Transverse colon (tissue), 4 donors: ENCODE measurements at places on chromosomes 6 and 20. TPM values are rescaled to one million over a fixed set of nuclear protein-coding genes. Genes with fewer than 3 reads are reported as not detected.

DNA sequence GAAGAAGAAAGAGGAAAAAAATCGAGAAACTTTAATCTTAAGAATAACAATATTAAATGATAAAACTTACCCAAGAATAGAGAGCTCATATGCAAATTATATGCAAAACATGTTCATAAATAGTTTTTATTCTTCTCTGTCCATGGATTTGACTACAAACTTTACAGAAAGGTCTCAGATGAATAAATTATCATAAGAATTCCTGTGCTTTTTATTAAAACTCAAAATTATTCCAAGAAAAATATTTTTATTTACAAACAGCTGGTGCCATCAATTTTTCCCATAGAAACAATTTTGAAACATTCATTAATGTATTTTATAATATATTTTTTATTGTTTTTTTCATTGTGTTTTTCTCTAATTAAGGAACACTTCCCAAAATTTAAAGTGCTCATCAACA lies 12.1 kb downstream of the MYB start:
- no peak for DNase-seq

DNA sequence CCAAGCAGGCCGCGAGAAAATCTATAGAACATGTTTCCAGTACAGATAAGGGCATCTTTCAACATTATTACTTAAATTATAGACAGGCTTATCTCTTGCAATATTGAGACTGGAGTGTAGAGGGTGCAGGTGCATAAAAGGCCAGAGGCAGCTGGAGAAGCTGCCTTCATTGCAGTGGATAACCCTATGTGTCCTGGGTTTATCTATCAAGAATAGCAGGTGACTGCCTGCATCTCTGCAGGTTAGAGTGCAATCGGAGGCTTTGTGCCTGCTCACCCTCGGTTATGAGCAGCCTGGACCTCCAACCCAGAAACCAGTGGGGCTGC lies 28.7 kb upstream of the ECI2 start:
- DNase-seq: no peak

DNA sequence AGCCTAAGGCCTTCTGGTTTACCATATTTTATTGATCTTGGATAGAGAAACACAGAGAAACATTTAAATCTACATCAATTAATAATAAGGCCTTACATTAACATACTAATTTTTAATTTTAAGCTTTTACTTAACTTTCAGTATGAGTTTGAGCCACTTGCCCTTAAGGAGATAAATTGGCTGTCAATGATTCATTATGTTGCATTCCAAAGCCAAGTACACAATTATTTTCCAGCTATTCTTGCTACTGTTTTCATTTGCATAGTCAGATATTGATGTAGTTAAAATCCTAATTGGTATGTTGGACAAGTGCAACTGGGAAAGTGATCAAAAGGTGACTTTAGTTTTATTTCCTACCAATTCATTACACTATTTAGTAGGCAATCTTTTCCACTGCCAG lies 58.2 kb downstream of the MOCS1 start:
- DNase-seq: no peak

- no peak for DNase-seq
These were observed at the start of gene GDAP1L1 for GRCh38 chr20:44247131-44247571. Gene GDAP1L1 (plus strand): TSS chr20:44247308. CDS start chr20:44247335, 27 bp downstream.

Gene HLA-DQB1
- total RNA-seq: 0.14 TPM

Gene CCM2L
- total RNA-seq: 4.9 TPM

Gene CPNE5
- 8.3 TPM for total RNA-seq
